NCI-H524 treated with DMSO at 0.1 percent for 48 hours (cell line): ENCODE measurements at places on chromosomes 2 and 18.
A peak's percentile ranks its signal among the peaks of the same experiment; 100 is the strongest.

DNA sequence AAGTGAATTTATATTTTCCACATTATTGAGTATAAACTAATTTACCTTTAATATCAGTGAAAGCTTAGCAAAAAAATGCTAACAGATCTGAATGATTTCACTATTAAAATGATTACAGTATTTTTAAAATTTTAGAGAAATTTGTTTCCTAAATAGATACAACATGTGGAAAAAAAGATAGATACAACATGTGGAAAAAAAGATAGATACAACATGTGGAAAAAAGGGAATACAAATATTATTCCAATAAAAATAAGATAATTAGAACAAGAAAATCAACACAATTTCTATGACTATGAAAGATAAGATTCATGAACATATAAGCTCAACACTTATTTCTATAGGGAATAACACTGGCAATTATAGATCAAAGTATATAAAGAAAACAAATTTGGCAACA is 865.9 kb upstream of the VRK2 start:
- no peak for DNase-seq

DNA sequence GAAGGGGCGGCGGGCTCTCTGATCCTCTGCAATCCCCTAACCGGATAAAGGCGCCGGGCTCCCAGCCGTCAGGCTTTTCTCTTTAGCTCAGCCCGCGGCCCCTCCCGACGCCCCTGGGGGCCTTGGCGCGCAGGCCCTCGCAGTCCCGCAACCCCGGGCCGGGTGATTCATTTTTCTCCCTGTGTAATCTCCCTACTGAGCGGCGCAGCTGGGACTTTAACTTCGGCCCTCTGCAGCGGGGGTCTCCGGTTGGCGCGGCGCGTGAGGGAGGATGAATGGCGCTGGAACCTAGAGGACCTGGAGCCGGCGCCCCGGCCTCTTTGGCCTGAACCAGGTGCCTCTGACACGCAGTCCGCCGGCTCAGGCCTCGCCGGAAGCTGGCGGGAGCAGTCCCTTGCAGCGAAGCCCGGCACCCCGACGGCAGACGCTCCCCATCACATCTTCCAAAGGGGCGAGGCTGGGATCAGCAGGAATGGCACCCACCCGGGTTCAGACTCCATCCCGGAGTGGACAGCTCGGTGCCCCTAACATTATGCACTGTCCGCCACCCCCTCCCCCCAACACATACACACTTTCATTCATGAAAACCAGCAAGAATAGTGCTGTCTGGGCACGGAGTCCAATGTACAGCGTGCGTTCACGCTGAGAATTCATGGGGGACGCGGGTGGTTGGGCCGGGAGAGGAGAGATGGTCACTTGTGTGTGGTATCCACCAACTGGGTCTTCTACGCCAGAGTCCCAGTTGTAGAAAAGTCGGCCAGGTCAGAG is 1.2 kb downstream of the CNGA3 start:
- no peak for DNase-seq

- DNase-seq, result no peak
Measured at GRCh38 chr2:230723363-230723762, 10.7 kb downstream of the CAB39 start.

- DNase-seq, result no peak
Measured at GRCh38 chr18:70158992-70159717, 46.3 kb downstream of the RTTN start.

DNA sequence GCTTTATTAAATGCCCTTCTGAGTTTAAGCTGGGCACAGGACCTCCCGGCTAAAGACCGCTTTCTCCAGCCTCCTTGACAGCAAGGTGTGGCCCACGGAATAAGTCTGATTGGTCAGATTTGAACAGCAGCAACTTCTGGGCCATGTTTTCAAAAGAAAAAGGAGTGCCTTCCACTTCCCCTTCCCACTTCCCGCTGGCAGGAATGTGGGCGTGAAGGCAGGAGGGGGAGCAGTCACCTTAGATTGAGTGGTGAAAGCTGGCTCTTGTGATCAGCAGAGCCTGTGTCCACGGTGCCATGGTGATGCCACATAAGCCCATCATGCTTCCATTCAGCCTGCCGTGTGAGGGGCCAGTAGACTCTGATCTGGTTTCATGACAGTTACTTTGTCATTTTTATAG is 136.6 kb upstream of the GLI2 start:
- DNase-seq, result no peak

DNA sequence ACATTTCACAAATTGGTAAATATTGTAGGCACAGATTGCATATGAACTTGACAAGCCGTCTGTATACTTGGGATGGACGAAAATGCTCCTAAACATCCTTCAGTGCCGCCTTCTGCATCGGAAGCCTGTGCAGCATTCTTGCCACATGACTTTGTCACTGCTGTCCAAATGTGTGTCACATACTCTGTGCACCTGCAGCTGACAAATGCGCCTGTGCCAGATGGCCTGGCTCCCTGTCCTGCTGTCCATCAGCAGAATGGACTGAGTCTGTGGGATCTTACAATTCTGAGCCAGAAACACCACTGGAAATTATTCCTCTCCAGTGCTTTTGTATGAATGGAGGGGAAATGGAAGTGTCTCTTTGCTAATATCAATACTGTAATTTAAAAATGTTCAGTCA is 89.9 kb downstream of the DCDC2C start:
- no peak for DNase-seq

GRCh38 chr18:50456285-50456684 is 81.4 kb downstream of the SKA1 start:
- DNase-seq, result no peak

GRCh38 chr2:174846218-174846617 is 81.9 kb upstream of the CHRNA1 start:
- DNase-seq, result peak; percentile 82

- DNase-seq, result no peak
Measured at GRCh38 chr18:74682991-74683297, 85.3 kb downstream of the ZNF407 start.

DNA sequence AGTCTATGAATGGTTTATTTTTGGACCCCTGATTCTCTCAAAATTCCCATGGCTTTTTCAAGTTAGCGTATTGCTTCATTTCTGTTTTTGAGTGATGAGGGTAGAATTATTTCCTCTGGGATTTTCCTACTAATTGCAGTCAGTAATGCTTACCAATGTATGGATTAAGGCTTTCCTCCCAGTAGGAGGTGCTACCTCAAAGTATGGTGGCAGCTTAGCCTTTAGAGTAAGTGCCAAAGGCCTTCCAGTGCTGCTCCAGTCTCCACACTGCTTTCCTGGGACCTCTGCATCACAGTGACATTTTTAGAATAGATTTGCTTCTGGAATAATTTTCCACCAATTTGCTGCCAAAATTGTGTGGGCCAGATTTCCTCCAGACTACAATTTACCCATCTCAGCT is 16.2 kb upstream of the SSB start:
- DNase-seq, result no peak

GRCh38 chr2:120307482-120307881 is 38.5 kb upstream of the INHBB start:
- DNase-seq, result no peak

- DNase-seq, result no peak
Measured at GRCh38 chr2:111207851-111208250, 87.1 kb downstream of the BCL2L11 start.

DNA sequence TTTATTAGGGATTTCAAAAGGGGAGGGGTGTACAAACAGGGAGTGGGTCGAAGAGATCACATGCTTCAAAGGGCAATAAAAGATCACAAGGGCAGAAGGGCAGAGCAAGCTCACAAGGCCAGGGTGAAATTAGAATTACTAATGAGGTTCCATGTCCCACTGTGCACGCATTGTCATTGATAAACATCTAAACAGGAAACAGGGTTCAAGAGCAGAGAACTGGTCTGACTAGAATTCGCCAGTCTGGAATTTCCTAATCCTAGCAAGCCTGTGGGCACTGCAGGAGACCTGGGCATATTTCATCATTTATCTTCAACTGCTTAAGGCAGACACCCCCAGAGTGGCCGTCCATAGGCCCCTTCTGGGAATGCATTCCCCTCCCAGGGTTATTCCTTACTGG is 408.2 kb downstream of the ZNF804A start:
- DNase-seq, result no peak

GRCh38 chr2:230124757-230125431 is 56.2 kb upstream of the SLC16A14 start:
- no peak for DNase-seq

GRCh38 chr2:63796366-63796765 is 45.3 kb upstream of the UGP2 start:
- no peak for DNase-seq

DNA sequence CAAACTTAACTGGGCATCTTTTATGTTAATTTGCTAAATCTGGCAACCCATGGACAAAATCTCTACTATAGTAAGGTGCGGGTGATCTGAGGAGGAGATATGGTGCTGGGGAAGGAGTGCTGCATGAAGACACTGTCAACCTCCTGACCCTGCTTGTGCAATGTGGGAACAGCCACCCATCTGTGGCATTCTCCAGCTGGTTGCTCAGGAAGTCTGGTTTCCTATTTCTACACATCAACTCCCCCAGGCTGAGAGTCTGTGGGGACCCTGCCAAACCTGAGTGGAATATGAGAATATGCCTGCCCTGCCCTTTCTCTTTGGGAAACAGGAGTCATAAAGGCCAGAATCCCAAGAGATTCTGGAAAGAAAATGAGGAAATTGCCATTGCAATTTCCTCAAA is 60.1 kb upstream of the PAX3 start:
- DNase-seq, result no peak

GRCh38 chr2:178301649-178302238 is 107.4 kb downstream of the OSBPL6 start:
- DNase-seq, result peak; percentile 51

- no peak for DNase-seq
Measured at GRCh38 chr18:377088-377487, 109.2 kb upstream of the THOC1 start.

- DNase-seq, result no peak
Measured at GRCh38 chr2:102197389-102198137, 10.7 kb downstream of the IL1RL2 start.

DNA sequence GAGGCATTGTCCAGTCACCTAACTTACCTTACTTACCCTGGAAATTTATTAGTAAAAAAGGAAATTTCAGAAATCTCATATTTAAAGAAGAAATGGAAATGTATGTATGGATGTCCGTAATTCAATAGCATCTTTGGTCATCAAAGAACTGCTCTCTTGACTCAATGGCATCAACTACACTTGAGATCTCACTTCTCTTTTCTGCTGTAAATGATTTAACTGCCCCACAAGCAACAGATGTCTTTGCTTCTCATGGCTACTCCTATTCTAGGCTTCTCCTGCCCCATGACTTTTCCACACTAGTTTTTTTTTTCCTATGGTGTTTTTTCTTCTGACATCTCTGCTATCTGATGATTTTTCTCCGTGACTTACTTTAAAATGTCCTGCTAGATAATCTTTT is 34.0 kb upstream of the ERMN start:
- DNase-seq, result no peak

GRCh38 chr2:216312441-216312840 is 59.8 kb downstream of the MARCHF4 start:
- DNase-seq, result no peak

DNA sequence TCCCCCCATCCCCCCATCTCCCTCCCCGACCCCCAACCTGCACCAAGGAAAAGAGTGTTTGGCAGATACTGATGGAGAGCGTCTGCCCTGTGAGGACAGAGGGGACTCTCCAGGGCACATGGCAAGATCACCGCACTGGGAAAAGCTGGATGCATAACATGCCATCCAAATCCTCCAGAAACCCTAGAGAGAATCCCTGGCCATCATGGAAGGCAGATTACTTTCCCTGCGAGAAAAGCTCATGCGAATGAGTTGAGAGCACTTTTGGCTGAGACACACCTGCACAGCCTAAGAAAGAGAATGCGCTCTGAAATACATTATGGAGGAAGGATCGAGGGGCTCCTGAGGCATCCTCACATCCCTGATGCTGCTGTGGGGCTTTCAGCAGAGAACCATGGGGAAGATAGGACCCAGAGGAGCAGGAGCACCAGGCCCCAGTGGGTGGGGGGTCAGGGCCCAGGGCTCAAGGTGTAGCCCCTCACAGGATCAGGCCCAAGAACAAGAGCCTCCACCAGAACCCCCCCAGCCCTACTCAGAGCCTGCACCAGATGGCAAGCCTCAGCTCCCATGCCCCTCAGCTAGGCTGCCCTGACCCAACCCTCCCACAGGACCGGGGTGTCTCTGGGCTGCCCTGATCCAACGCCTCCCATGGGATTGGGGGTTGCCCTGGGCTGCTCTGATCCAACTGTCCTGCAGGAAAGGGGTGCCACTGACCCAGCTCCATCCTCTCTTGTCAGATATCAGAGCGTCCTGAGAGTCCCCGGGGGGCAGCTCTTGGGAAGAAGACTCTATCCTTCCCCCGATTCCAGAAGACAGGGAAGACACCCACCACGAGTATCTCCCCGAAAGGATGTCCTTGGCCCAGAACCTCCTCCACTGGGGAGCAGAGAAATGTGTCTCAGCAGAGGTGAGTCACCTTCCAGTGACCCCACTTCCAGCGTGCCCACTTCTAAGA is 153.4 kb downstream of the NDUFA10 start:
- DNase-seq, result no peak

DNA sequence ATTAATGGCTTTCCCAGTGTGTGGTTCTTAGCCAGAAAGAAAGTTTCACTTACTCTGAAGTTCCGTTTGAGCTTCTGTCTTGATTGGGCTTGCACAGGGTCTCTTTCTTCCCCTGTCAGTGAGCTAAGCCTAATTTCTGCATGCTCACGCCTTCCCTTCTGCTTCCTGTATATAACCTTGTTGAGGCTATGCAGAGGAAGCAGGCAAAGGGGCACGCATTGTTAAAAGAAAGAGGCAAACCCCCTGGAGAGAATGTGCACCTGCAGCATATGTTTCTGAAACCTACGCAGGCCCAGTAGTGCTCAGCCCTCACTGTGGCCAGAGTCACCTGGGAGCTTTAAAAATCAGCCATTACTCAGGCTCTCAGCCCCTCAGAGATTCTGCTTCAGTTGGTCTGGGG is 14.5 kb upstream of the PLA2R1 start:
- DNase-seq, result no peak

- no peak for DNase-seq
Measured at GRCh38 chr18:12765126-12765525, 62.3 kb downstream of the PSMG2 start.

DNA sequence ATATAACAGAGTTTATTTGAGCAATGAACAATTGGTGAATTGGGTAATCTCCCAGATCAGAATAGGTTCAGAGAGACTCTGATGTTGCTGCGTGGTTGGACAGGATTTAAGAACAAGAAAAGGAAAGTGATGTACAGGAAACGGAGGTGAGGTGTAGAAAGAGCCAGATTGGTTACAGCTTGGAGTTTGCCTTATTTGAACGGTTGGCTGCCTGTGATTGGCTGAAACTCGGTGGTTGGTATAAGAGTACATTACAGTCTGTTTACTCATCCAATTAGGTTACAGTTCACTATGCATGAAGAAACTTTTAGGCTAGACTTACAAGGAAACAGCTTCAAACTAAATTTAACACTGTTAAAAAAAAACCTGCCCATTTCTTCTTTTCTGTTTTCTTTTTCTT is 68.0 kb upstream of the CABLES1 start:
- no peak for DNase-seq

DNA sequence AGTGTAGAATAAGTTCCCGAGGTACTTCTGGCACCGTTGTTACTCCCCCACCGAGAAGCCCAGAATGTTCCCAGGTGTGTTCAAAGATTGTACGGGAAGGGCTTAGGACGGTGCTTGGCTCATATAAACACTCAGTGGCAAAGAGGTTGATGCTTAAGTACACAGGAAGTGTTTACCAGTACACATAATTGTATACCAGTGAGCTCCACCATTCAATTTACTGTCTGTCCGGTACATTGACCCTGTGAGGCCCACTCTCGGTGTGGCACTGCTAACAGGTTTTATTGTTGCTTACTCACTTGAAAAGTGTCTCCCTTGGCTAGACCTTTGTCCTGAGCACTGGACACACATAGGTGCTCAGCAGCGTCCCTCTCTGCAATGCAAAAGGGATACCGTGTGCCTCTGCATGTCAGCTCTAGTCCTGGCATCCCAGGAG is 191.0 kb downstream of the NEDD4L start:
- no peak for DNase-seq
